CD4-positive, alpha-beta T cell treated with Interleukin-17A for 4 hours (primary cell): ENCODE measurements at places on chromosomes 4 and X.

DNA sequence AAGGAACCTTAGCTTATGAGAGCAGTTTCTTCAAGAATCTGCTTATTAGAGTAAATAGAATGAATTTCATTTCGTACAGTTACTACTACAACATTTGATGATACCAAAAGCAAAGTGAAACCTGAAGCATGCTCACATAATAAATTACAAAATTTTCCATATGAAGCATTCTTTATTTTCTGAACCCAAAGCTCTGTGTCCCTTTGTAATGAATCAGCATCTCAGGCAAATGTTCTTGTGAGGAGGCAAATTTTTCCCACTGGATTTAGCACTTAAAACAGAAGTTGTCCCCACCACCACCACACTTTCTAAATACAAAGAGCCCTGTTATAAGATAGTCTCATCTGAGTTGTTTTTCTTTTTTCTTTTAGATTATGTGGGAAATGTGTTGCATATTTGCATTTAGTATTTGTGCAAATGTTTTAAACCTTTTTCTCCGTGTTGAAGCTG is 70.7 kb upstream of the NFKB1 start:
- DNase-seq: no peak

DNA sequence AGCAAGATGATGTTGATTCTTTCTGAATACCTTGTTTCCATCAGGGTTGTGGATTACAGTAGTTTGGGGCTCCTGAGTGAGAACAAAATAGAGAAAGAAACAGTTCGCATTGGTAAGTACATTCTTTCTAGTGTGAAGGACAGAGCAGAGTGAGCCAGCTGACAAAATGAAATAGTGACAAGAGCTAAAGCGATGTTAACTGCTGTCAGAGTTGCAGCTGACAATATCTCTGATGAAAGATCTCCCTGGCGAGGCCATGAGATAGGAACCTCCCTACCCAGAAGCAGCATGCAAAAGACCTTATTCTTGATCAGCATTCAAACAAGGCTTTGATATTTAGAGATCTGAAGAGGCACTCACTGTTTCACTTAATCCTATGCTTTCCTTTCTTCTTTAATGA is 258.6 kb downstream of the CAMK2D start:
- DNase-seq: no peak

DNA sequence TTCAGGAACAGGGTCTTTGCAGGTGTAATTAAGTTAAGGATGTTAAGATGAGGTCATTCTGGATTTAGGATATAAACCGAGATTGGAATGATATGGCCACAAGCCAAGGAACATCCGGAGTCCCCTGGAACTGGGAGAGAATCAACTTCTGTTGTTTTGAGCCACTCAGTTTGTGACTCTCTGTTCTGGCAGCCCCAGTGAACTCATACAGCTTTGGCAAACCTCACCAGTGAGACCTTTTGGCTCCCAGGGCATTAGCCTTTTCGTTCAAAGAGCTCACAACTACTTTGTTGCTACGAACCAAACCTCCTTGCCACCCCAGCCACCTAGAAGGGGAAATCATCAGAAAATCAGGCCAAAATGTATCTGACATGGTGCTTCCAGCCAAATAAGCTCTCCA is 80.4 kb downstream of the MTMR1 start:
- no peak for DNase-seq

GRCh38 chr4:126738527-126738923 is 894.2 kb upstream of the INTU start:
- no peak for DNase-seq

DNA sequence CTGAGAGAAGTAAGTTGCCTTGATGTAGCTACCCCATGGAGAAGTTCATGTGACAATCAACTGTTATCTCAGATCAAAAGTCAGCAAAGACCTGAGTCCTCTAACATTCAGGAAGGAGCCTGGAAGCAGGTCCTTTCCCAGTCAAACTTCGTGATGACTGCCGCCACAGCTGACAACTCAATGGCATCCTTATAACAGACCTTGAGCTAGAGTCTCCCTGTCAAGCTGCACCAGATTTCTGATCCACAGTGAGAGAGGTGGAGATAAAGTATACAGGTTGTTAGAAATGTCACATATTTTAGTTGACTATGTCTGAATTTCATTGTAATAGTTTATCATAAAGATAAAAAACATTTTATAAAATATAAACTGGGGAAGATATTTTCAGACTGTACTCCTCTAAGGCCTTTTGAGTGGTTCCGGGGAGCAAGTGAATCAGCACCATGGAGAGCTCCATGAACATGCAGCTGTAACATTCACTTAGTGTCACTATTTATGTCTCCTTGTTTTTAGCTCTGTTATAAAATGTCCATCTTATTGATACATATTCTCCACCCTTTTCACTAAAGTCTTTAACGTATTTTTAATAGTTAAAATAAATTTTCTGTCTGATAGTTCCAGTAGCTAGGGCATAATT is 1653.5 kb upstream of the AGA start:
- DNase-seq: no peak

- DNase-seq: no peak
These were observed 563 bp downstream of the FAM13A start for GRCh38 chr4:89056292-89056952.

DNA sequence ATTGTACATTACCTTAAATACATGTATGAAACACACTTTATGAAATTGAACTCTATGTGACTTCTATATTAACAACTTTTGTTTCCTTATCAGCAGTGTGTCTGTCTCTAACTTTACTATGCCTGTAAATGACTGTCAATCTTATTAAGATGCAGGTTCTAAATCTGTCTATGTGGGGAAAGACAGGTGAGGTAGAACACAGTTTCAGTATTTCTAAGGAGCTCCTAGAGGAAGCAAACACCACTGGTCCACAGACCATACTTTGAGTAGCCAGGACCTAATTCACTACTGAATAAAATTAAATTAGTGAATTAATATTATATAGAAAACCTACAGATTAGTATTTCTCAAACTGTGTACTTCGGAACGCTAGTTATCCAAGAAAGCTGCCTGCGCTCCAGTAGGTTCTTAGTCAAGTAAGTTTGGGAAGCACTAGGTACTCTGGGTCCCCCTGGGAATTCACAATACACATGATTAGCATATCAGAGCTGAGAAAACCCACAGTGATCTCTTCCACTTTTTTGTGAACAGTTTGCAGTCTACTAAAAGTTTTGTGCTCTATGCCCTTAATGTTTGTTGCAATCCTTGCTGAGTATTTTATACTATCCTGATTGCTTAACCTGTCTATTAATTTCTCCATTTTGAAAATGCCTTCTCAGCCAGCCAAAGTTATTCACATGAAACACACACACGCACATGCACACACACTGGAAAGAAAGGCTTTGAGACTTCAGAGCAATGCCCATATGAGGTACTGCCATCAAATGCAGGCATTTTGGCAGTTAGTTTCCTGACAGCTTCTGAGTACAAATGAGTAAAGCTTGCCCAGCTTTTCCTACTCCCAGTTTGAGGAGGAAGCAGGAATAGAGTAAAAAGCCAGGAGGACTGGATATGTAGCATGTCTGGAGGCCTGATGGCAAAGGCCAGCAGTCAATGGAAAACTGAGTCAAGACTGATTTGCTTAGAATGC is 133.6 kb upstream of the CPEB2 start:
- DNase-seq: no peak

DNA sequence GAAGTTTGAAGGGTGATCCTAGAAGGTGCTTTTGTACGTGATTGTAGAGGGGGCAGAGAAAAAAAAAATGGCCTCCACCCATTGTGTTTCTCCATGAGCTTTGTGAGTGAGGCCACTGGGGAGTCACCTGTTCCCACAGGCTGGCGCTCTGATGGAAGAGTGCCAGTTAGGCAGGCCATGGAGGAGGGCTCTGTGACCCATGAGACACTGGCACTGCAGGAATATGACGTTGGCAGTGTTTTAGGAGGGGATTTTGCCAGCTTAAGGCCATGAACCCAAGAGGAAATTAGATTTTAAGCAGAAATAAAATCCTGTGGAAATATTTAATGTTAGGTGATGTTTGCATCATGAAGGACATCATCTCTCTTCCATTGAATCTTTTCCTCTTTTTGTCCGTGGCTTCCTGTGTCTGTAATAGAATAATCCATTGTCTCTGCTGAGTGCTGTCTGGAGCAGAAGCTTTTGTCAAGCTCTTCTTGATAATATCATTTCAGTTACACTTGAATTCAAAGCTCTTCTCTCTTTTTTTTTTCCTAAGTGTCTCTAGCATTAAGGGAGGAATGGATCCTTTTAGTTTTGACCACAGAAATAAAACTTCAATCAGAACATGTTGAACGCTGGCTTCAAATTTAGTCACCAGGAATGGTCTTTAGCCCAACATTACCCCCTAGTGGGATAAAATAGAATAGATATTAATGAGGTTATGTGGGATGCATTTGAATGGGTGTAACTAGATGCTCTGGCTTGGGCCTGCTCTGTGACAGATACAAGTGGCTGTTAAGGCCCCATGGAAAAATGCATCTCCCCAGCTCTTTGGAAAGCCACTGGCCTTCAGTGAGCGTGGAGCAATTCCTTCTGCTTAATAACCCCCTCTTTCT is 41.0 kb upstream of the UCP1 start:
- no peak for DNase-seq

- peak; percentile 6 for DNase-seq
These were observed 284.7 kb downstream of the CAMK2D start for GRCh38 chr4:113476800-113477199.

DNA sequence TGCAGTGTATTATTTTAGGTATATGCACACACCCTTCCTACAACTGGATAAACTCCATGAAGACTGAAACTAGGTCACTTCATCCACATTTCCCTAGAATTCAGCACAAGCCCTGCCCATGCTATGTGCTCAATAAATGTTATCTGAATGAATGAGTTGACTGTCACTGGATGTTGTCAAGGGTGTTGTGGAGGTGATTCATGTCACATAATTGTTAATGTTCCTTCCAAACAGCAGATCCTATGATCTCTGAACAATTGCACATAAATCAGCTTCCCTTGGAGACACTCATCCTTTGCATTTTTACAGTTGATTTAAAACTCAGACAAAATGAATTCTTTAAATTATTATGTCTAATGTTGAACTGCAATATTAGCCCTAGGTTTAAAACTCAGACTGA is 154.7 kb downstream of the TSPAN5 start:
- DNase-seq: no peak

DNA sequence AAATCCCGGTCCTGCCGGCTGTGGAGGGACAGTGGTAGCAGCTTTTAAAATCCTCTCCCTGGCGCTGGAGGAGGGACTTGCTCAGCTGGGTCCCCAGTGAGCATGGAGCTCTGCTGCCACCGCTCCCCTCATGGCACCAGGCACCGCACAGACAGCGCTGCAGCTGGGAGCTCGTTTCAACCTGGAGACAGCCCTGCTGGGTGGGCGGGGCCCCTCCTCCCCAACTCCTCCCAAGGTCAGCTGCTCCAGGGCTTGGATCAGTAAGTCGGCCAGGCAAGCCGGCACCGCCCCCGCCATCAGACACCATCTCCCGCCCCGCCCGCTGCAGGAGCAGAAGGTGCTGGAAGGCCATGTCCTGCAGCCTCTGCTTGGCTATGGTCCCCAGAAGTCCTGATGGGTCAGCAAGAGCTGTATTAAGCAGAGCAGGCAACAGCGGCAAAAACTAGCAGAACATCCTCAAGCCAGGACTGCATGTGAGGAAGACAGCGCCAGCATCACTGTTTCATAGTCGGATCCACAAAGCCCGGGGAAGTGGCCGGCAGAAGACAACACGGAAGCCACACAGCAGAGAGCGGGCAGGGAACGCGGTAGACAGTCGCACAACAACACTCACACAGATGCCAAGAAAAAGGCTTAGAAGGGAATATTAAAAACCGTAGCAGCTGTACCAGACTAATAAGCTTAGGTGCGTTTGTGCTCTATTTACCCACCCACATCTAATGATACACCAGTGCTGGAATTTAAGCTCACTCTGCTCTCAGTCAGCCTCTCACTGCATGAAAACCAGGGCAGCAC is 16.2 kb downstream of the ZFYVE28 start:
- peak; percentile 57 for DNase-seq

- no peak for DNase-seq
These were observed 932.6 kb downstream of the C4orf33 start for GRCh38 chr4:130028552-130028951.

GRCh38 chr4:111722213-111722720 is 423.0 kb upstream of the FAM241A start:
- DNase-seq: no peak

- no peak for DNase-seq
These were observed 95.1 kb downstream of the ARSF start for GRCh38 chrX:3136161-3136961.

GRCh38 chr4:5463936-5464650 is 244.3 kb downstream of the EVC2 start:
- no peak for DNase-seq

DNA sequence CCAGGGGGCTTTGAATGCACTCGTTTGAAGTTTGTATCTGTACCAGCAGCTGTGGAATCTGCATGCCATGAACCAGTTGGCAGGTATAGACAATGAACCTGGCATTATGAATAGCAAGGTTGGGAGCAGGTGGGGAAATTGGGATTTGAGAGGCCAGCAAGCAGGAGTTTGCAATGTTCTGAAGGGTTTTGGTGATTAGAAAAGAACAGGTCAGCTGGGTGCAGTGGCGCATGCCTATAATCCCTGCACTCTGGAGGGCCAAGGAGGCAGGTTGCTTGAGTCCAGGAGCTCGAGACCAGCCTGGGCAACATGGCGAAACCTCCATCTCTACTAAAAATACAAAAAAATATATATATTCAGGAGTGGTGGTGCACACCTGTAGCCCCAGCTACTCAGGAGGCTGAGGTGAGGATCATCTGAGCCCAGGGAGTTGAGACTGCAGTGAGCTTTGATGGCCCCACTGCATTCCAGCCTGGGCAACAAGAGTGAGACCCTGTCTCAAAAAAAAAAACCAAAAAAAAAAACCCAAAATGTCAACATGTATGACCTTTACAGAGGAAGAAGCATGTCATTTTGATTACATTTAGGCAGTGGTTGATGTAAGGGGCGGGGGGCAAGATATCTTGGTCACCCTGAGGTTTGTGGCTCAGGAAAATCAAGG is 63.9 kb downstream of the TSC22D3 start:
- DNase-seq: peak; percentile 16

DNA sequence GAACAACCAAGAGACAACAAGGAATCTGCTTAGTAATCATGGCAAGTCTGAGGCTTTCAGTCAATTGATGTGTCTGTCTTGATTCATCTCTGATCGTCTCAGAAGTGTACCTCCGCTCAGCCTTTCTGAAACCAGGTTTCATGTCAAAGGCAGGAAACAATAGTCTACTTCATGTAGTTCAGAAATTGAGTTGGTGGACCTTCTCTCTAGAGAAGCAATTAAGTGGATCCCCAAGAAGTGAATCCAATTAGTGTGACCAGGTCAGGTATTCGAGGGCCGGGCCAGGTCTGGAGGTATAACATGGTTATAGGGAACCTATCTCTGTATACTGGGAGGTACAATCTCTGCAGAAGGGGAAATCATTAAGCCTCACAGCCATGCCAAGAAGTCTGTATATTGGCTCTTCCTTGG is 32.0 kb downstream of the DAPP1 start:
- no peak for DNase-seq

GRCh38 chr4:188275686-188276085 is 136.4 kb downstream of the TRIML1 start:
- no peak for DNase-seq

GRCh38 chr4:53921856-53922255 is 142.5 kb downstream of the CHIC2 start:
- no peak for DNase-seq

- DNase-seq: no peak
These were observed 224.9 kb downstream of the KIT start for GRCh38 chr4:54882616-54883015.

- DNase-seq: peak; percentile 34
These were observed 165.1 kb downstream of the CFAP299 start for GRCh38 chr4:80500613-80501012.
